Uterus (tissue), 4 donors: ENCODE measurements at places on chromosomes 2 and 18. TPM values are rescaled to one million over a fixed set of nuclear protein-coding genes. Genes with fewer than 3 reads are reported as not detected.

The CAVIN2 gene
- 235 TPM for total RNA-seq

The TRIM43 gene
- not detected for total RNA-seq

The EPB41L3 gene
- total RNA-seq = 75.4 TPM

The PJVK gene
- 9.4 TPM for total RNA-seq

The CELF4 gene
- total RNA-seq = not detected

The HOXD11 gene
- 34.6 TPM for total RNA-seq

The RSAD2 gene
- 14.7 TPM for total RNA-seq

The MARCHF4 gene
- 0.07 TPM for total RNA-seq

The IRS1 gene
- total RNA-seq = 46.7 TPM

The CNDP1 gene
- total RNA-seq = 0.90 TPM

The SCN2A gene
- total RNA-seq = 0.88 TPM

The MPP4 gene
- total RNA-seq = not detected

- no peaks in the 10 kb centered on the region for H3K27me3 ChIP-seq
- H3K4me3 ChIP-seq = no peak overlapping the region
- H3K36me3 ChIP-seq = no peaks in the 10 kb centered on the region
These were observed 24.2 kb upstream of the EFEMP1 start for GRCh38 chr2:55947752-55948151.

GRCh38 chr2:144605231-144605840 lies 85.4 kb upstream of the ZEB2 start:
- no peaks in the 10 kb centered on the region for H3K27me3 ChIP-seq
- H3K27ac ChIP-seq = no peak overlapping the region
- DNase-seq = no peak

DNA sequence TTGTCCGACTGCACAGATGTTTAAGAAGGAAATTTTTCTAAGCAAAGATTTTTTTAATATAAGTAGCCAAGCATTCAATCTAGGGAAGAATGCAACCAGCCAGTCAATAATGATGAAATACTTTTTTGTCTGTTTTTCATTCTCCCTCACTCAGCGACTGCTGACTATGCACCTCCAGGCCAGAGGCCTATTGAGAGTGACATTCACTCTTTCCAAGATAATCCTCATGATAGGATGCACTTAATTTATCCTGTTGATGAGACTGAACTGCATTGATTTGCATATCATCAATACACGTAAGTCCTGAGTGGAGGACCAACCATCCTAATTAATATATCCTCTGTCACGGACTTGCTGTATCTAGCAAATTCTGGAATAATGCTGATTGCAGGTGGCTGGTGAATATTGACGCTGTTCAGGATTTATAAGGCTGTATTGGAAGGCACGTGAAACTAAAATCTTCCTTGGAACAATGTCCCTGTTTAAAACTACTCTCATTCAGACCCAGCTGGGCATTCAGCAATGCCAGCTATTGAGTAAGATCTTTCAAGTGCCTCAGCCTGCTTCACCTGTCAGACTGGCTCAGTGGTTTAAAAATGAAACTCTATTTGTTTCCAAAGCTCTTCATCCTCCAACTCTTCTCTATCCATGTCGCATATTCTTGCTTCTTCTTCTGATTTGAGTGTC lies 142.2 kb downstream of the MAP2 start:
- no peak overlapping the region for H3K27ac ChIP-seq
- no peak overlapping the region for H3K4me3 ChIP-seq
- no peaks in the 10 kb centered on the region for H3K36me3 ChIP-seq

DNA sequence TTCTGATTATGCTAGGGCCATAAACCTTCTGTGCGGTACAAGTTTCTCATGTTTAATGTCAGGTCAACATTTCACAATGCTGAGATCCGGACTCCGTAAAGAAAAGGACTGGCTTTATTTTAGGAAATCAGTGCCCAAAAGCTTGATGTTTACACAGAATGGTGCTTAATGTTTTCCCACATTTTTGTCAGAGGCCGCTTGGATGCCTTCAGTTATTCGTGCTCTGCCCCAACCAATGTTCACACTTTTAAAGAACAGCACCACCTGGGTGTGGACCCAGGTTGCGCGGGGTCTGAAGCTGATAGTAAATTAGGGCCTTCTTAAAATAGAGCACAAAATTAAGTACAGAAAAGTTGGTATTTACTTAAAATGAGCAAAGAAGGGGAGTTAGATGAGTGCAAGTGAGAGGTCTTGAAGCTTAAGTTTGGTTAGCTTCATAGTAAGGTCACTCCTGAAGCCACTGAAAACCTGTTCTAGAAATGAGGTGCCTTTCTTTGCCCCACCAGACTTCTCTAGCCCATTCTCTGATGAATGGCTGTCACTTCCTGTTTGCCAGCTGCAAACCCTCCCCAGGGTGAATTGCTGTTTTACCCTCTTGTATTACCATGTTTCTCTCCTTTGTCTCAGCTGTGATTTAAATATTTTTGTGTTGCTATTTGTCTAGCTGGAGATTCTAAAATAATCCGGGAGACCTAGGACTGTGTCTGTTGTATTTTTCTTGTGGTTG lies 20.5 kb downstream of the SLC3A1 start:
- no peaks in the 10 kb centered on the region for H3K36me3 ChIP-seq
- H3K27ac ChIP-seq = no peak overlapping the region
- no peak for DNase-seq
- H3K4me1 ChIP-seq = no peaks in the 10 kb centered on the region
- H3K4me3 ChIP-seq = no peak overlapping the region

GRCh38 chr18:67577386-67577785 lies 60.9 kb upstream of the DSEL start:
- H3K36me3 ChIP-seq = no peaks in the 10 kb centered on the region
- H3K4me1 ChIP-seq = no peaks in the 10 kb centered on the region
- DNase-seq = no peak
- no peak overlapping the region for H3K4me3 ChIP-seq

- DNase-seq = no peak
- H3K27me3 ChIP-seq = no peaks in the 10 kb centered on the region
- no peak overlapping the region for H3K27ac ChIP-seq
- no peaks in the 10 kb centered on the region for H3K4me1 ChIP-seq
These were observed 102.5 kb upstream of the RASGRP3 start for GRCh38 chr2:33373986-33374385.

- DNase-seq = peak; percentile 19
- H3K27ac ChIP-seq = peak overlapping the region; percentile 89
- peak overlapping the region; percentile 88 for H3K4me3 ChIP-seq
- H3K4me1 ChIP-seq = no peaks in the 10 kb centered on the region
- no peaks in the 10 kb centered on the region for H3K36me3 ChIP-seq
These were observed 653 bp downstream of the MRPS9 start for GRCh38 chr2:105038383-105039061.

GRCh38 chr2:41909584-41909983 lies 138.2 kb upstream of the PKDCC start:
- H3K27me3 ChIP-seq = no peaks in the 10 kb centered on the region
- no peak overlapping the region for H3K27ac ChIP-seq
- no peak overlapping the region for H3K4me3 ChIP-seq
- DNase-seq = no peak

DNA sequence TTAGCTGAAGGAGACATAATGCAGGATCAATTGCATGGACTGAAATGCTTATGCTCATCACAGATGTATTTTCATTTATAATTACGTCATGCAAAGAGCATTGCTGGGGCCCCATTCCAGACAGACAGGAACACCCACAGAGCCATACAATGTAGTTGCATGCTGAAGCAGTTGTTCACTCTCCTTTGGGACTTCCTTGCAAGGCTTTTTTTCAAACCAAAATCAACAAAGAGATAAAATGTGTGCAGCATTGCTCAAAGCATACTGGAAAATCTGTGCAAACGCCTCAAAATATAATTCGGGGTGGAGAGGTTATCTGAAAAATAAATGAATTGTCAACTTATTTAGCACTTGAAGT lies 463.2 kb downstream of the CDH2 start:
- no peak overlapping the region for H3K4me3 ChIP-seq
- H3K27ac ChIP-seq = no peak overlapping the region
- H3K36me3 ChIP-seq = no peaks in the 10 kb centered on the region
- no peaks in the 10 kb centered on the region for H3K27me3 ChIP-seq
- H3K4me1 ChIP-seq = no peaks in the 10 kb centered on the region
- DNase-seq = no peak

DNA sequence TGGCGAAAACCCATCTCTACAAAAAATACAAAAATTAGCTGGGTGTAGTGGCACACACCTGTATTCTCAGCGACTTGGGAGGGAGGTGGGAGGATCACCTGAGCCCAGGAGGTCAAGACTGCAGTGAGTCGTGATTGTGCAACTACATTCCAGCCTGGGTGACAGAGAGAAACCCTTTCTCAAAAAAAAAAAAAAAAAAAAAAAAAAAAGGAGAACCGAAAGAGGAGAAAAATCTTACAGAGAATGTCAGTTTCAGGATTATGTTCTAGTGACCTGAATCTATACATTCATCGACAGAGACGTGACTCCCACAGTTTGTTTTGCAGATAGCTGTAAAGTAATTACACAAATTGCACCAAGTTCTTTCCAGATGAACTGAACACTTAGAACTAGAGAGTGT lies 187.8 kb downstream of the FTCDNL1 start:
- no peaks in the 10 kb centered on the region for H3K4me1 ChIP-seq
- H3K27ac ChIP-seq = no peak overlapping the region
- no peak for DNase-seq
- H3K36me3 ChIP-seq = no peaks in the 10 kb centered on the region

DNA sequence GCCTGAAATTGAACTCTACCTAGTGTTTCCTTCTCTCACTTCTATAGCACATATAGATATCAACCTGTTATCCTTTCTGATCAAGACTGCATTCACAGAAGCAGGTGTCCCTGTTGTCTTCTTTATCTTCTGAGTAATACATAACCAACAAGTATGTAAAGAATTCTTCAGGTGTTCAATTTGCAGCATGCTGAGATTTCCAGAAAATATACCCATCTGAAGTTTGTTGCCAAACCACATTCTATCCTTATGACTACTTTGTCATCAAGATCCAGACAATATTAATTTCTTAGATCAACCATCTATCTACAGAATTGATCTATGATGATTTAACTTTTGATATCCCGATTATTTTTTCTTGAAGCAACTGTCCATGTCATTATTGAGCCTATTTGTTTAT lies 69.5 kb downstream of the TGFA start:
- H3K4me1 ChIP-seq = no peaks in the 10 kb centered on the region
- H3K36me3 ChIP-seq = no peaks in the 10 kb centered on the region
- no peak overlapping the region for H3K4me3 ChIP-seq
- DNase-seq = no peak

- H3K36me3 ChIP-seq = no peaks in the 10 kb centered on the region
- no peak for DNase-seq
- H3K27ac ChIP-seq = no peak overlapping the region
These were observed 4.1 kb upstream of the LRP1B start for GRCh38 chr2:142134911-142135310.

DNA sequence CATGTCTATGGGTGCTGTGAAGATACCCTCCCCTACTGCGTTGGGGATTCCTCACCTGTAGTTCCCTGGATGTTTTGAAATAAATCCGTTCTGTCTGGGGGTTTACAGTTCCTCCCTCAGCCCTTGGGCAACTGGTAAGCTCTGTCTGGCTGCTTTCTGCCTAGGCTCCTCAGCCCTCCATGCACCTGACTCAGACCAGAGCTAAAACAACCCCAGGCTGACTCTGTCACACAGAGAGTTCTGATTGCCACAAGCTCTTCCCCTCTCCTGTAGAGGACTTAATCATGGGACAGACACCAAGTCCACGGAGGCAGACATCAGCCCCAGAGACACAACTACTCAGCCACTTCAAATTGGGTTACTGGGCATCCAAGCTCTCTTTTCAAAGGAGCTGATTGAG lies 6.3 kb downstream of the VIT start:
- no peaks in the 10 kb centered on the region for H3K36me3 ChIP-seq
- no peaks in the 10 kb centered on the region for H3K4me1 ChIP-seq
- H3K27ac ChIP-seq = no peak overlapping the region
- H3K27me3 ChIP-seq = no peaks in the 10 kb centered on the region
- H3K4me3 ChIP-seq = no peak overlapping the region
- no peak for DNase-seq

- no peaks in the 10 kb centered on the region for H3K4me1 ChIP-seq
- H3K4me3 ChIP-seq = no peak overlapping the region
- H3K27ac ChIP-seq = no peak overlapping the region
- H3K27me3 ChIP-seq = no peaks in the 10 kb centered on the region
- no peaks in the 10 kb centered on the region for H3K36me3 ChIP-seq
These were observed 196.0 kb downstream of the FHOD3 start for GRCh38 chr18:36493349-36494159.

GRCh38 chr2:134399096-134399495 lies 145.2 kb downstream of the MGAT5 start:
- H3K36me3 ChIP-seq = no peaks in the 10 kb centered on the region
- H3K27ac ChIP-seq = no peak overlapping the region
- no peak overlapping the region for H3K4me3 ChIP-seq
- DNase-seq = no peak
- no peaks in the 10 kb centered on the region for H3K4me1 ChIP-seq

DNA sequence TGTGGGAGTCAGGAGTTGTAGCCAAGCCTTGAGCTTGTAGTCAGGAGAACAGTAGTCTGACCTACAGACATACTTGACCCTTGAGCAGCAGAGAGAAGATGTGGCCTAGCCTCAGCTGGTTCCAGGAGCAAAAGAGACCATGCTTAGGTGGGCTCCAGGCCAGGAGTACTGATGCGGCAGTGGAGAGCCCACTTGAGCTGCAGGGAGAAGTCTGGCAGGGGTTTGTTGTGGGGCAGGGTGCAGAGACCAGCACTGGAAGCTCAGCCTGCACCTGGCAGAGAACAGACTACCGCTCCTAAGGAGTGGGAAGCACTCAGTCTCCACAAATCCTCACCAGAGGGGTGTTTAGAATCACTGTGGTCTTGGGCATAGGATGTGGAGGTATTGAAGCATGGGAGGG lies 197.9 kb downstream of the TPGS2 start:
- no peak for DNase-seq
- H3K27me3 ChIP-seq = no peaks in the 10 kb centered on the region
- no peaks in the 10 kb centered on the region for H3K4me1 ChIP-seq

- no peaks in the 10 kb centered on the region for H3K27me3 ChIP-seq
- no peaks in the 10 kb centered on the region for H3K4me1 ChIP-seq
- H3K36me3 ChIP-seq = no peaks in the 10 kb centered on the region
- H3K4me3 ChIP-seq = no peak overlapping the region
These were observed 100.7 kb downstream of the RAPGEF4 start for GRCh38 chr2:172836347-172836821.

- H3K4me1 ChIP-seq = no peaks in the 10 kb centered on the region
- H3K36me3 ChIP-seq = no peaks in the 10 kb centered on the region
- no peaks in the 10 kb centered on the region for H3K27me3 ChIP-seq
- H3K4me3 ChIP-seq = no peak overlapping the region
- no peak overlapping the region for H3K27ac ChIP-seq
These were observed 131.2 kb downstream of the NUP35 start for GRCh38 chr2:183255411-183255810.

DNA sequence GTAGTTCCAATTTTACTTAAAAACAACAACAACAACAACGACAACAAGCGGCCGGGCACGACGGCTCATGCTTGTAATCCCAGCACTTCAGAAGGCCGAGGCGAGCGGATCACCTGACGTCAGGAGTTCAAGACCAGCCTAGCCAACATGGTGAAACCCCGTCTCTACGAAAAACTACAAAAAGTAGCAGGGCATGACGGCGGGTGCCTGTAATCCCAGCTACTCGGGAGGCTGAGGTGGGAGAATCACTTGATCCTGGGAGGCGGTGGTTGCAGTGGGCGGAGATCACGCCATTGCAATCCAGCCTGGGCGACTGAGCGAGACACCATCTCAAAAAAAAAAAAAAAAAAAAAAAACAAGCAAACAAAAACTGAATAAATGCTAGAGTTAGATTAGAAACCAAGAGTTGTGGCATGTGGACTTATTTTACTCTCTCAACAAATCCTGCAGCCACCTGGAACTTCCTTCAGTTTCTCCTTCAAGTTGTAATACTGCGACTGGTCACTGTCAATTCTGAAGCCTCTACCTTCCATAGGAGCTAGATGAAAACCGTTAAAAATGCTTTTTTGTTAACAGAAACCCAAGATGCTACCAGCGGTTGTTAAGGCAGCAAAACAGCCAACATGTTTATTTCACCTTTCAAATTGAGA lies 1.3 kb downstream of the ATP5F1A start:
- H3K4me1 ChIP-seq = no peaks in the 10 kb centered on the region
- H3K27ac ChIP-seq = peak overlapping the region; percentile 81
